Activated CD4-positive, alpha-beta T cell treated with anti-CD3 and anti-CD28 coated beads, Interleukin-2, amount 50 U/mL, for 1 hour (primary cell): ENCODE measurements at places on chromosomes 1 and 21.

GRCh38 chr21:32413015-32413504, 554 bp downstream of the EVA1C start:
- no peak for DNase-seq

GRCh38 chr1:178500091-178500770, 3.5 kb upstream of the CLEC20A start:
- no peak for DNase-seq

- DNase-seq = no peak
These were observed at the start of gene KRTAP6-1 for GRCh38 chr21:30613836-30614235. Gene KRTAP6-1 (minus strand): TSS chr21:30613930. CDS start chr21:30613904, 26 bp downstream.

DNA sequence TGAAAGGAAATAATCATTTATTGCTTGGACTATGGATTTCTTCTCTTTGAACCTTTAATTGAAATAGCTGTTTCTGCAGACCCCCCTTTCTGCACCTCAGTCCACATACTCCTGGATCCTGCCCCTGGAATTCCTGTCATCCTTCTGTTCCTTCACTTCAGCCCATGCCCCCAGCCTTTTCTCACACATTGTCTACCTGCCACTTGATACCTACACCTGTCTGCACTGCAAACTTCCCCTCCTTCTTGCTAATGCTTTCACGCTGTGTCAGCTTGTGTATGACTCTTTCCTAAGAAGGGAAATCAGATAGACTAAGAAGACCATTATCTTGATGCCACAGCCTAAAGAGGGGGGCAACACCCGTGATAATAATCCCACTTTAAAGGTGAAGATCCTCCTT, 80.3 kb upstream of the EXO1 start:
- DNase-seq = no peak
